CD4-positive, alpha-beta T cell treated with Interleukin-17A for 1 hour (primary cell): ENCODE measurements at places on chromosomes 6 and 20.

GRCh38 chr6:6588064-6588923 lies at the start of gene LY86:
Gene LY86, plus strand, starts transcription at chr6:6588720. Its CDS starts 15 bp downstream, at chr6:6588735.
- no peak for DNase-seq

DNA sequence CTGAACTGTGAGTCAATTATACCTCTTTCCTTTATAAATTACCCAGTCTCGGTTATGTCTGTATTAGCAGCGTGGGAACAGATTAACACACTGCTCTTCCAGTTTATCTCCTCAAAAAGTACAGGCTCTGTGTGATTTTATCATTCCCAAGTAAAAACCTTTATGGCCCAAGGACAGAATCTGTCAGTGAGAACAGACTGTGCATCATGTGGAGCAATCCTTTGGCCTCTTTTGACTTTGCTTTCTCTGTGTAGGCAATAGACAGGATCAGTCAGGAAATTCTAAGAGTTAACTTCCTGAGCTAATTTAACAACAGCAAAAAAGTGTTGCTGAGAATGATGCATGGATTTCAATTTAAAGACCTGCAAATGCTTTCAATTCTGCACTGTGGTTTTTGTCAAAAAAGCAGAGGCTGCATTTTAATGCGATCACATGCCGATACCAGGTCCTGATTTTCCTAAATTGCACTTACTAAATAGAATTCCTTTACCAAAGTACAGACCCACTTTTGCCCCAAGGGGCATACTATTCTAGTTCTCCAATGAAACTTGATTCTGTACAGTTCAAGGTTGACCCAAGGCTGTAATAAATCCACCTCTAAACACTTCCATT lies 246.7 kb upstream of the MARCKS start:
- DNase-seq: no peak

DNA sequence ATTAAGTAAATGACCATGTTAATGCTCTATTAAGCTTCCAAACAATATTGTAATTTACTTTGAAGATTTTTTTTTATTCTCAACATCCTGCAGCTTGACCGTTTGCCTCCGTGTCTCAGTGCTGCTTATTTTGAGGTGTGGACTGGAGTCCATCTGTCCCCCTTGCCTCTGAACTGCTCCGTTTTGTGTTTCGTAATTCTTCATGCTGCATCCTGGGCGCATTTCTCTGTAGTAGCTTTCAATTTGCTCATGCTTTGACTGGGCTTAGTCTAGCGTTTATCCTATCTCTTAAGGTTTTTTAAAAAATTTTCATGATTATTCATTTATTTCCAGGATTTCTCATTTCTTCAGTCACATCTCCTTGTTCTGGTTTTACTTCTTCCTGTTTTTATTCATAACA lies 37.8 kb downstream of the PTPN1 start:
- no peak for DNase-seq

GRCh38 chr20:4961746-4962145 lies 39.6 kb downstream of the SLC23A2 start:
- peak; percentile 40 for DNase-seq

GRCh38 chr6:105170059-105170458 lies 9.8 kb downstream of the POPDC3 start:
- no peak for DNase-seq

DNA sequence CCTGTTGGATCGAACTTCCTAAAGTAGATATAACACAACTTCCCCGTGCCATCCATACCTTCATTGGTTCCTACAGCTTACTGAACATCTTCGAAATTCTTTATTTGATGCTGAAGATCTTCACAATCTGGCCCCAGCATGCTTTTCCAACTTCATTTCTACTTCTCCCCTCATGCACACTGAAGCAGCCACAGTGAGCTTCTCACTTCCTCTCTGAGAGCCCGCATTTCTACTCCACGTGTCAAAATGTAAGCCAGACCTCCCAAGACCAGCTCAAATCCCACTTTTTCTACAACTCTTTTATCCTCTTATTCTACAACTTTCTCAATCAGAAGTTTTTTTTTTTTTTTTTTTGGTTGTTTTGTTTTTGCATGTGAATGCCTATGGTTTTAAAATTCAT lies 254.7 kb downstream of the GMPR start:
- no peak for DNase-seq

GRCh38 chr20:44690781-44691423 lies 24.3 kb upstream of the CCN5 start:
- no peak for DNase-seq

DNA sequence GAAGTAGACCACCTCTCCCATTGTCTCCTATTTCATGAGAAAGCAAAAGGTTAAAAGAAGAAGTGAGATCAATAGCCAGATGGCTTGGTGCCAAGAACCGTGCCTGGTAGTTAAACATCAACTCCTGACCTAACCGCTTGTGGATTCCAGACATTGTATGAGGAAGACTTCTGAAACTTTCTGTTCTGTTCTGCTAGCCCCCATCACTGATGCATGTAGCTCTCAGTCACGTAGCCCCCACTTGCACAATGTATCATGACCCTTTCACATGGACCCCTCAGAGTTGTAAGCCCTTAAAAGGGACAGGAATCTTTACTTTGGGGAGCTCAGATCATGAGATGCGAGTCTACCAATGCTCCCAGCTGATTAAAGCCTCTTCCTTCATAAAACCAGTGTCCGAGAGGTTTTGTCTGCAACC lies 301.2 kb downstream of the RNGTT start:
- no peak for DNase-seq

- no peak for DNase-seq
Observed at GRCh38 chr6:165417278-165417865, 108.0 kb upstream of the C6orf118 start.

DNA sequence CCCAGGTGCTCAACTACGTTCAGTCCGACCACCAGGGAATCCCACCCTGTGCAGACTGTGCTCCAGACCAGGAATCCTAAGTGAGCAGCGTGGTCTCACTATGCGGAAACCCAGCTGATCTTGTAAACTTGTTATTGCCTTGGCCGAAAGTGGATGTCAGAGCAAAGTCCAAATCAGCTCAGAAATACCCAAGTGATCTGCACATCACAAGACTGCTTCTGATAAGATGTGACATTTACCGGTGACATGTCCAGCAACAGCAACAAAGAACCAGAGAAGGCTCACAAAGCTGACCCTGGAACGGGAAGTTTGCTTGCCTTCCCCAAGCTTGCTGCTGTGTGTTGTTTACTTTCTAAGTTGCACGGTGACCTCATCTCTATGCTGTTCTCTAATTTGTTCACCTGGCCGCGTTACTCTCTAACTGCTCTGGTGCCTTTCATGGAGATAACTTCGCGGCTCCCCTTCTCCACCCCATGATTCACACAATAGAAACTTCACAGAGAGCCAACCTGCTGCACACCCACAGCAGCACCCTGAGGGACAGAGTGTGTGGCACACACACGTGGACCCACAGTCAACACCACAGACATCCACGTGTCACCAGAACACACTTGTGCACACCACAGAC lies 1.7 kb downstream of the BNIP5 start:
- DNase-seq: no peak

DNA sequence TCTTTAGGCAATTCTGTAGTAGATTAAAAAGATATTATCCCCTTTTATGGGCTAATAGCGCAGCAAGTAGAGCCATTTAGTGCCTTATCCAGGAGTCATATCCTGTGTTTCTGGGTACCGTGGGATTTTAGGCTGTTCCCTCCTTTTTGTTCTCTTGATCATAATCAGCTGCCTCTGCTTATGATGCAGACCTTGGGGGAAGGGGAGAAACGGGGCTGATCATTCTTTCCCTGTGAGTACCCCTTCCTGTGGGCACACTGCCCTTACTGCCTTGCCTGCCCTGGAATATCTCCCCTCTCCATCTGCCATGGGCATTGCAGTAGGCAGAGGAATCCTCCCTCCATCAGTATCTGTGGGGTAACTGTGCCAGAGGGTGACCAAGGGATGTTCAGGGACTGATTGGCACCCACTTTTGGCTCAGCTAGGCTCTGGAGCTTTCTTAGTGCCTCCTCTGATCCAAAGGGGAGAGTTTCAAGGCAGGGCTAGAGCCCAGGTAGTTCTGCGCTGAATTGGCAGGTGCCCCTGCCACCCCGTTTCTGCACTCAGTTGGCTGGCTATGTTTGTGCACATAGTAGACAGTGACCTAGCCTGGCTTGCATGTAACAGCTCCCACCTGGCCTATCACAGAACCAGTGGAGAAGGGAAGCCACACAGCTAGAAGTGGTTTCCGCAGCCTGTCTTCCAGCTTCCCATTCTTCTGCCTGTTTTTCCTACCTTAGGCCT lies 103.3 kb downstream of the FIG4 start:
- no peak for DNase-seq

DNA sequence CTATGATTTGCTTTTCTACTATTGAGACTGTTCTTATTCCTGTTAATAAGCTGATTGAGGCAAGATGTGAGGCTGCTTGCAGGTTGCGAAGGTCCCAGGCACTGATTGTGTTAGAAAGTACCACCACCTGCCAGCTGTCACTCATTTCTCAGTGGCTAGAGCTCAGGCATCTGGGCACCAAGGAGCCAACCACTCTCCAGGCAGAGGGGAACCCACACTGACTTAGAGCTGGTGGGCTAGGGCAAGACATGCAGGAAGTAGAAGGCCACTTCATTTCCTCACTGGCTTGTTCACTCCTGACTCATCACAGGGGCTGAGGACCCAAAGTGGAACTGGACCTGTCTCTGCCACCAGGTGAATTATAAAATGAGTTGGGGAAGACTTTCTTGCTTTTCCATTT lies 7.8 kb upstream of the DLL1 start:
- DNase-seq: no peak

DNA sequence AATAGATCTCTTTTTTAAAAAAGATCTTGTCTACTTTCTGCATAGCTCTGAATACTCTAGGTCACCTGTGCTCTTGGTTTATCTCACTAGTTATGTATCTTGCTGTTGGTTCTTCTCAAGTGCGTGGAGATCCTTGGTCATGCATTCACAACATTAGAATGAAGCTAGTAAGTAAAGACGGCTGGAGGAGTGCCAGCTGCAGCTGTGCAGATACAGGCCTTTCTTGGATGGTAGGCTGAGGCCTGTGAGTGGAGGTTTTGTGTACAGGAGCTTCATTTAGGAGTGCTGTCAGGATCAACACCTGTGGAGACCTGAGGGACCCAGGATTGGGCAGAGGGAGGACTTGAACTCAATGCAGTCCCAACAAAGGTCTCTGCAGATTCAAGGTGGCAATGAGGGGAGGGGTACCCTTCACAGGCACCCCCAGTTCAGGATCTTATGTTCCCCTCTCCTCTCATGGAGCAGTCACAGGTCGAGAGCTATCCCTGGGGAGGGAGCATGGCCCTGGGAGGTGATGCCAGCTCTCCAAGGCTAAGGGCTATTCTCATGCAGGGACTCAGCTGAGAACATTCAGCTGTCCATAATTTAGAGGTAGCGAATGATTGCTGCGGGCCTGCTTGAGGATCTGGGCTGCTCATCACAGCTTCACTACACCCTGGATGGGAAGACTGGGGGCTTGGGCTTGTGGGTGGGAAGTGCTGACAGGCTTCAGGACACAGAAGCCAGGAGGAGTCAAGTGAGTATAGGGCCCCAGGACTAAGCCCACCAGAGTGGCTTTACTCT lies 98.9 kb upstream of the ENPP5 start:
- no peak for DNase-seq

DNA sequence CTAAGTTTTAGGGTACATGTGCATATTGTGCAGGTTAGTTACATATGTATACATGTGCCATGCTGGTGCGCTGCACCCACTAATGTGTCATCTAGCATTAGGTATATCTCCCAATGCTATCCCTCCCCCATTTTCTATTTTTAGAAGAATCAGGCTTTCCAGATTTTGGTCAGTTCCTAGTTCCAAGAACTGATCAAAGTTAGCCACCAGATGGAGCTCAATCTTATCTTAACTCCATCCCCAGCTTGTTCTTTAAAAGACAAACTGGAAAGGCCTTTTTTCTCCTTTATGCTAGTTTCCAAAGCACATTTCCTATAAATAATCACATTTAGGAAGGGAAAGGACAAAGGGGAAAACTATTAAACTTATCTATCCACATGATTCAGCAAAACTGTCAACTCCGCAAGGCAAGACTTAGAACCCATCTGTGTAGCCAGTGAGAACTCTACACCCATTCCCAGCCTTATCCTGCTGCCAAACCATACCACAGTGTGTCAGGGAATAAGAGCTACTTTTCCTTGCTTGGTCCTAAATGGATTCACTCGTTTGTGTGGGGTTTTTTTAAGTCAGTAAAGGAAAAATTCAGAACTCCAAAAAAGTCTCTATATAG lies 22.8 kb upstream of the KHDC1 start:
- peak; percentile 28 for DNase-seq

DNA sequence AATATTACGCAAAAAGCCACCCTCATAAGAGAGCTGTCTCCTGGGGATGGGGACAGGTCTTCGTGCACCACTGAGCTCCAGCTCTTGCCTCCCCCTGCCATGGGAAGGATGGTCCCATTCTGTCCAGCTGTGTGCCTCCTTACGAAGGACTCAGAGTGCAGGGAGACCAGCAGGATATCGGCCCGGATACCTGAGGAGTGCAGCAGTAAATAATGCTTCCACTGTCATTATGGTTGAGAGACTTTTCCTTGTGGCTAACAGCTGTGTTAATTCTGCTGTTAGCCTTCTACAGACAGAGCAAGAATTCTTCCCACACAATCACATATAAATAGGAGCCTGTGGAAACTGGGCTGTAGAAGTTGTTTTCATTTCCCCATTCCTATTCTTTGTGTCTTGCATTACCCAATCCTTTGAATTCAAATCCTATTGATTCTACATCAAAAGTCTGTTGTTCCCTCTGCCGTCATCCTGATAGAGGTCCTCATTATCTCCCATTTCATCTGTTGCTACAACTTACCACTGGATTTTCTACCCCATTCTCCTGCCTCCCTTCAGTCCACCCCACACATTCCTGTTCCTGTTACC lies 364.6 kb upstream of the SOX4 start:
- no peak for DNase-seq

- no peak for DNase-seq
Observed at GRCh38 chr6:28478518-28478917, 35.2 kb upstream of the ZSCAN23 start.

DNA sequence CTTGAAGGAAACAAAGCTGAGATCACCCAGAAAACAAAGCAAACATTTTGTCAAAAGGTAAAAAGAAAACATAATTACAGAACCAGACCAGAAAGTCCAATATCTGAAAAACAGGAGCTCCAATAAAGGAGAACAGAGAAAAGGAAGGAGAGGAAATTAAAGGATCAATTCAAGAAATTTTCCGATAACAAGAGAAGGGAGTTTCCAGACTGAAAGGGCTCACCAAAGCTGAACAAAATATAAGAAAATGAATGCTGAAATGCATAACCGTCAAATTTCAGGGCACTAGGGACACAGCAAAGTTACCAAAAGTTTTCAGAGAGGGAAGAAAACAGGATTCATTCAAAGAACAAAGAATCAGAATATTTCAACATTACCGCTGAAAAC lies 23.9 kb downstream of the ILRUN start:
- DNase-seq: peak; percentile 40

DNA sequence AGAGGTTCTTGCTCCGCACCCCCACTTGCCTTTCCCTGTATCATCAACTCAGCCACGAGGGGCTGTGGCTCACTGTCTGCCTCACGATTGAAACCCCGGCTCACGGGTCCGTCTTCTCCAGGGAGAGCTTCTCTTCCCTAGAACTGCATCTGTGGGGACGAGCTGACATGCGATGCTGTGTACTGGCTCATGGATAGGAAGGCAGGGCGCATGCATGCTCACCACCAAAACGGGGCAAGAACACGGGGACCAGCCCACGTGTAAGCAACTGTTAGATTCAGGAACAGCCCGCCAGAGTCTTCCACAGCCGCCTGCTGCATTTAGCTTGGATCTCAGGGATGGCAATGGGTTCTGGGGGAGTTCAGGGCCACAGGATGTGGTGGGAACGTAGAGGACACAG lies 275.9 kb upstream of the CDH4 start:
- DNase-seq: no peak
